ENCODE measurements at places on chromosomes 1 and 21.

DNA sequence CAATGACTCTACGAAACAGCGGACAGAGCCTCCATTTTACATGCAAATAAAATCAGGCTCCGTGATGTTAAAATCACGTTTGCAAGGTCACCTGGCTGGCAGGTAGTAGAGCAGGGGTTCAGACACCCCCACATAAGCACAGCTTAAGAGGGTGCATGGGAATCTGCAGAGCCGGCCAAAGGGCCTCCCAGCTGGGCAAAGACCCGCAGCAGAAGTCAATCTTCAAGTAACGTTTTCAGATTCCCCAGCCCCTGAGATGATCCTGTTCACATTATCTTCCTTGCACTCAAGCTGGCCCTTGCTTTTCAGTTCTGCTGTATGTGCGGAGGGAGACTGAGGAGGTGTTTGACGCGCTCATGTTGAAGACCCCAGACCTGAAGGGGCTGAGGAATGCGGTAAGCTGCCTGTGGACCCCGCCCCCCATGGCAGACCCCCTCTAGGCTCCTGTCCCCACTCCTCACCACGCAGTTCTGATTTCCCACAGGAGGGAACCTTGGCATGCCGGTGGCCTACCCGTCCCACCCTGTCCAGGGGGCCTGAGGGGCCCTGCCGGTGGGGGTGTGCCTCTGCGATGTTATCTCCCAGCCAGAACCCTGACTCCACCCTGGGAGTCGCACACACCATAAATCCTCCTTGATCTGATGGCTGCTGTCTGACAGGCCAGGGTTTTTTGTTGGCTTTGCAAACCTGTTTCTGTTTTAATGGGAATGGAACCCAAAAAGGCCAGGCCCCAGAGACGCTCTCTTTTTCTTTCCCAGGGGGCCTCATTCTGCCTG is 28.2 kb downstream of the GRHL3 start:
- no peak for DNase-seq

DNA sequence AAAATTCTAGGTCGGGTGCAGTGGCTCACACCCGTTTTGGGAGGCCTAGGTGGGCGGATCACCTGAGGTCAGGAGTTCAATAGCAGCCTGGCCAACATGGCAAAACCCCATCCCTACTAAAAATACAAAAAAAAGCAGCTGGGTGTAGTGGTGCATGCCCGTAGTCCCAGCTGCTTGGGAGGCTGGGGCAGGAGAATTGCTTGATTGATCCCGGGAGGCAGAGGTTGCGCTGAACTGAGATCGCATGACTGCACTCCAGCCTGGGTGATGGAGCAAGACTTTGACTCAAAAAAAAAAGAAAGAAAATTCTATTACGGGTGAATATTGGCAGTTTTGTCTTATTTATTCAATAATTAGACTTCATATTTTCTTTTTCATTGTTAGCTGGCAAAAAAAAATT is 62.1 kb downstream of the SNX7 start:
- no peak for DNase-seq

GRCh38 chr1:241356519-241357365 is at the start of gene RGS7:
Gene RGS7, minus strand, starts transcription at chr1:241357205.
- DNase-seq, result peak; percentile 32

DNA sequence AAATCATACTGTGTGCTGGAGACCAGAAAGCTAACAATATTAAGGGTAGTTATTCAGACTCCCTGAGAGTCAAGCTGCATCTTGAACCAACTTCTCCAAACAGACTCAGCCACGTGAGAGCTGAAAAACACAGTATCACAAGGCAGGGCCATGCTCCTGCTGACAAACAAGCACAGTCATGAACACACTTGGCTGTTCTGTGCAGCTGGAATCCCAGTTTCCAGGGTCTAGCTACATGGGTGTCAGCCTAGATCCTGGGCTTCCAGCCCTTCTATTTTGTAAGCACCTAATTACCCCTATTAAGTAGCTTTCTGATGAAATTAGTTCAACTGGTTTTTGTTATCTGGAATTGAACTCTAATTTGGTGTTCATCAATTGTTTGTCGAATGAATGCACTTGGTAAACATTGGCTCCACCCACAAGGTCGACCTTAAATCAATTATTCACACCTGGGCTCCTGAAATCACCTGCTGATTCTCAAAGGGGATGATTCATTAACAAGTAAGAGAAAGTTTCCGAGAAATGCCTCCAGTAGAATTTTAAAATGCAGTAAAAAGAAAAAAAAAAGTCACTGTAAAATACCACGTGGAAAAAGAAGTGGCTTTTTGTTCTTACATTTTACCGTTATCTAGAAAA is 179.3 kb downstream of the ZC3H11B start:
- DNase-seq, result no peak

GRCh38 chr1:84433258-84434080 is 35.2 kb downstream of the DNASE2B start:
- DNase-seq, result peak; percentile 60

- peak; percentile 78 for DNase-seq
Measured at GRCh38 chr1:153536012-153536670, 350 bp upstream of the S100A6 start.

- DNase-seq, result peak; percentile 61
Measured at GRCh38 chr21:34544032-34544496, 32.1 kb upstream of the KCNE1 start.

DNA sequence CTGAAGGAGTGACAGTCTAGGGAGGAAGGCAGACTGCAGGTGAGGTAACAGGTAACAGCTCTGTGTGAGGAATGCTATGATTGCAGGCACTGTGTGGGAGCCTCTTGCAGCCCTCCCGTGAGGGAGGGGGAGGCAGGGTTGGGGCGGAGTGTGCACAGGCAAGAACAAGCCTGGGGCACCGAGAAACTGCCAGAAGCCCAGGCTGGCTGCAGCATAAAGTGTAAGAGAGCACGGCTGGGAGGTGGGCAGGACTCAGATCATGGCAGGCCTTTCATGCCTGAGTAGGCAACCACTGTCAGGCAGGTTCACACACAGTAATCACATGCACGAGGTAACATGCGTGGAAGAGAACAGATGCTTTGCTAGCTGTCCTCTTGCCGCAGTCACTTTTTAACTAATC is 11.3 kb upstream of the RHEX start:
- DNase-seq, result no peak

- DNase-seq, result no peak
Measured at GRCh38 chr21:38249256-38249655, 7.5 kb upstream of the KCNJ15 start.

- DNase-seq, result no peak
Measured at GRCh38 chr1:8092657-8093056, 66.5 kb upstream of the ERRFI1 start.

DNA sequence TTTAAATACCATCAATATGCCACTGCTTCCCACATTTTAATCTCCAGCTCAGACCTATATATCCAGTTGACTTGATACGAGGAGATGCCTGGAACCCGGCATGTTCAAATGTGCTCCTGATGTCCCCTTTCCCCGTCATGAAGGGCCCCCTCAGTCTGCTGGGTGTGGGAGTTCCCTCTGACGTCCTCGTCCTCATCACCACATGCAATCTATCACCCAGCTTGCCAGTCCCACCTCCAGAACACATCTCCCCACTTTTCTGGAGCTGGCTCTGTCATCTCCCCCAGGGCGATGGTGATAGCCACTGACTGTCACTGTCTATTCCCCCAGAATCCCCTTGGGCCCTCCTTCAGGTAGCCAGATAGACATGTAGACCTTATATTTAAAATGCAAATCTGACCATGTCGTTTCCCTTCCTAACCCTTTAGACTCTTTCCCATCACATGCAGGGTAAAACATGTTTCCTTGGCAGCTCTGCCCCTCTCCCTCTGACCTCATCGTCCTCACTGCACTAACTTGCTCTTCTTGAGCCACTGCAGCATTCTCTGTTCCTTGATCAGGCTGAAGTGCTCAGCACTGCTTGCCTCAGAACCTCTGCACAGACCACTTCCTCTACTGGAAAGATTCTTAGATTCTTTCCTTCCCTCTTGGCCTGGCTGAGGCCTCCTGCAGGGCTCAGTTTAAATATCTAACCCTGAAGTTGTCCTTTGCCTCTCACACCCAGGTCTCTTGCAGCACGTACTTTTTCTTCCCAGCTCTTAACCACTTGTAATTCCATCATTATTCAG is 7.4 kb downstream of the AZIN2 start:
- no peak for DNase-seq

DNA sequence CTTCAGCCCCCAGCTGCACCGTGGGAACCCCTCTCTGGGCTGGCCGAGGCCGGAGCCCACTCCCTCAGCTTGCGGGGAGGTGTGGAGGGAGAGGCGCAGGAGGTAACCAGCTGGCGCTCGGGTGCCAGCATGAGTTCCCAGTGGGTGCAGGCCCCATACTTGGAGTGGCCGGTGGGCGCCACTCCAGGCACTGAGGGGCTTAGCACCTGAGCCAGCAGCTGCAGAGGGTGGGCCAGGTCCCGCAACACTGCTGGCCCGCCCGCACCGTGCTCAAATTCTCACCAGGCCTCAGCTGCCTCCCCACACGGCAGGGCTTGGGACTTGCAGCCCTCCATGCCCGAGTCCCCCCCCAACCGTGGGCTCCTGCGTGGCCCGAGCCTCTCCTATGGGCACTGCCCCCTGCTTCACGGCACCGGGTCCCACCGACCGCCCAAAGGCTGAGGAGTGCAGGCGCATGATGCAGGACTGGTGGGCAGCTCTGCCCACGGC is 47.2 kb downstream of the LRRC53 start:
- no peak for DNase-seq

DNA sequence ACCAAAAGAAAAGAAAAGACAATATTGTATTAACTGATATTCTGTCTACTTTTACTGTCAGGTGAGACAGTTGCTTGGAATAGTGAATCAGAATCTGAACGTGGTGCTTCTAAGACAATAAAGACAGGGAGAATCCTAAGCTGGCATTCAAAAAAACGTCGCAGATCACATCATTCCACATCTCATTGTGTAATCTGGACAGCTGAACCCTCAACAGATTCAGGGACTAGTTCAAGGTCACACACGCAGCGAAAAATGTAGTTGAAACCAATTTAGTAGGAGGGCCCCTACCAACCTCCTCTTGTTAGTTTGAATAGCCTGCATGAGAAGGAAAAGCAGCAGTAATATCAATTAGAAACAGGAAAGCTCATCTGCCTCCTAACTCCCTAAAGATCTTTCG is 46.4 kb upstream of the KRTAP19-8 start:
- DNase-seq, result no peak

- peak; percentile 100 for DNase-seq
Measured at GRCh38 chr1:93701629-93702028, 20.0 kb upstream of the BCAR3 start.

DNA sequence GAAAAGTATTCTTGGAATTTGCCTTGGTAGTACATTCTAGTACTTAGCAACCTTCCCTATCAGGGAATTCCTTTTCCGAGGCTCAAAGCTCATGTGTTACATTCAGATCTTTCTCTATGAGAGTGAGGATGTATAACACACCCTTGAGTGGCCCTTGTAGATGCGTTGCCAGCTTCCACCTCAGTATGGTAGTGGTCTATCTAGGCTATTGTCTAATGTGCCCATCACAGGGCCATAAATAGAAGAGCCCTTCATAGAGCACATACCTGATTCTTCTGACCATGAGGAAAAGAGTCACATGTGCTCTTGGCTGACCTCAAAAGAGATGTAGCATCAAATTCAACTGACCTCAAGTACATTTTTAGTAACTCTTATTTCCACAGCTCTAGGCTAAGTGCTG is 14.0 kb upstream of the ZC3H11B start:
- no peak for DNase-seq

- DNase-seq, result no peak
Measured at GRCh38 chr21:43191971-43192370, 23.2 kb downstream of the CRYAA start.

GRCh38 chr1:210332233-210332632 is 3.5 kb downstream of the HHAT start:
- no peak for DNase-seq

DNA sequence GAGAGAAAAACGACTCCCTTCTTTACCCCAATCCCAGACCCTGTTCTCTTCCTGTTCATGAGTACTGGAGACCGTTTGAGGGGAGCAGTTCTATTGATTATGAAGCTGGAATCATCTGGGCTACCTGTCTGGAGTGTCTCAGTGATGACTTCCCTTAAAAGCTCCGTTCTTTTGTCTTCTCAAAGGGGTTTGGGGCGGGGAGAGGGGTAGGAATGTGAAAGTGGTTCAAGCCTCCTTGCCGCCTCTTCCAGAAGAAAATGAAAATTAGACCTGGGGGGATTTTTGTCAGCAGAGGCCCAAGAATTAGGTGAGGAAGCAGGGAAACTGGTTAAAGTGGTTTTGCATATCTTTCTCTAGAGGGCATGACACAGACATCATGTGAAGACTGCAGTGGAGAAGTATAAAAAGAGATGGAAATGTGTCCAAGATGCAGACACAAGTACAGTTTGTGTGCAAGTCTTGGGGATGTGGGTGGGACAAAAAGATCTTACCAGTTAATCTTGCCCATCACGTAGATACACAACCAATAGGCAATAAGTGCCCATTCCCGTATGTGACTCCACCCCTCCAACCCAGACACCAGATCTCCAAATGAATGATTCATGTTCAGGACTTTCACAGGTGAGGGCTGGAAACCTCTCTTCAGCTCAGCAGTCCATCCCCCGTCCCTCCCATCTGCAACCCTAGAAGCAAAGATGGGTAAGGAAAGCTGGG is 470 bp upstream of the MTMR11 start:
- DNase-seq, result peak; percentile 75

GRCh38 chr1:82225421-82226185 is 424.9 kb downstream of the ADGRL2 start:
- DNase-seq, result peak; percentile 38

GRCh38 chr1:115727706-115728249 is 40.7 kb downstream of the CASQ2 start:
- DNase-seq, result peak; percentile 77

DNA sequence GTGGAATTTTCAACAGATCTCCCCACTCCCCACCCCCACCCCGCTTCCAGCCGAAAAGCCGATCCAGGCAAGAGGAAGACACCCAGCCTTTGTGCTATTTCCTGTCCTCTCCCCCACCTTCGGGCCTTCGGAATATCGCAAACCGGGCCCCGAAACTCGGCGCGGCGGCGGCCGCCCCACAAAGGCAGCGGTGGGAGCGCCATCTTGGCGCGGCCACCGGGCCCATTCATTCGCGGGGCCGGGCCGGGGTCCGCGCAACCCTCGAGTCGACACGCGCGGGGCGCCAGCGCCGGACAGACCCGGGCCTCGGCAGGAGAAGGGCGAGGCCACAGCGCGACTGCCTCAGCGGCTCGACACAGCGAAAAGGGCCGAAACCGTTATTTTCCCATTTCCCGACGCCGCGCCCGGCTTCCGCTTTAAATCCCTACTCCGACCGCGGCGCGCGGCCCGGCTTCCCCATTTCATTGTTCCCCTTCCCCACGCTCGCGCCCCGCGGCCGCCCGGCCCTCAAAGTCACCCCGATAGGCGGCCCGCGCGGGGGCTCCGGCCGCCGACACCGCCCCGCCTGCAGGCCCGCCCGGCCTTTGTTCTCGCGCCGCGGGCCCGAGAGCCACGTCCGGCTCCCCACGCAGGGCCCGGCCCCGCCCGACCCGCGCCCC is 911 bp downstream of the GNB1 start:
- peak; percentile 27 for DNase-seq

- no peak for DNase-seq
Measured at GRCh38 chr1:151644001-151644400, 32.2 kb downstream of the SNX27 start.

- DNase-seq, result no peak
Measured at GRCh38 chr1:80673935-80674597, 1126.7 kb upstream of the ADGRL2 start.
